AG09319 (cell line): ENCODE measurements at places on chromosomes 4 and X.
A peak's percentile ranks its signal among the peaks of the same experiment; 100 is the strongest.

DNA sequence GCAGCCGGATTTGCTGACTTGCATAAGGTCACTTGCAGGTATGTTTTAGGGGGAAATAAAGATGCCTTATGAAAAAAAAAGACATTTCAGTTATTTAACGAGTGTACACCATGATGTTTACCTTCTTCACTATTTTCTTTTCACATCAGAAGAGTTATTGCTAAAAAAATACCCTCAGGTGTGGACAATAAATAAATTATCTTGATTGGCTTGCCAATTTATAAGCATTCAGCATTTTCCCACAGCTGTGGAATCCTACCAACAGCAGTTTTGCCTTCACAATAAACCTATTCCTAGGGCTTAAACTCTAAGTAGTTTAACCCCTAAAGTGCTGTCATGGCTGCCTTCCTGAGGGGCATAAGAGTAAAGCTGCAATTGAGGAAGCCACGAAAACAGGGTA is 83.4 kb upstream of the S100G start:
- no peak for DNase-seq

- DNase-seq, result peak; percentile 70
Measured at GRCh38 chr4:112234952-112235609, 3.5 kb downstream of the AP1AR start.

DNA sequence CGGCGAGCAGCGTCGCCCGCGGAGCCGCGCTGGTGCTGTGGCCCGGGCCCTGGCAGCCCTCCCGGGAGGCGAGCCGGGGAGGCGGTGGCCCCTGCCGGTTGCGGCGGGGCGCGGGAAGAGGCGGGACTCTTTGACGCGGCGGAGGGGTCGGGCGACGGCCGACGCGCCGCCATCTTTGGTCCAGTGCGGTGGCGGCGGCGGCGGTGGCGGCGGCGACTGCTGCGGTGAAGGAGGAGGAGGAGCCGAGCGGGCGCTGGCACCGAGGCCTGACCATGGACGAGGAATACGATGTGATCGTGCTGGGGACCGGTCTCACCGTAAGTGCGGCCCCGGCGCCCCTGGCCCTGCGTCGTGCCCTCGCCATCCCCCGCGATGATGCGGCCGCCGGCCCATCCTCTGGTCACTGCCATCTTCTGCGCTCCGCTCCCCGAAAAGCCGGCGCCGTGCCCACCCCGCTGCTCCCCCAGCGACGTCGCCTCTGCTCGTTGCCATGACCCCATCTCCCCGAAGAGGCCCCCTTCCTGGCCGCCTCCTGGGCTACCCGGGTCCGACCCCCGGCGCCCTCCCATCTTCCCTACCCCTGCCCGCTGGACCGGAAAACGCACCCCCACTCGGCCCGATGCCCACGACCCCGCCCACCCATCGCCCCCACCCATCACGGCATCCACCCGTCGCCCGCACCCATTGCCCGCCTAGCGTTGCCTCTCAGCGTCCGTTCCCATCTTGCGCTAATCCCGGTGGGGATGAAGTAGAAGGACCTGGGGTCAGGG is at the start of gene GDI1:
Gene GDI1 (plus strand): TSS at position 172 of the 770 bp plus-strand sequence. CDS start 101 bp downstream, at position 273.
- no peak for DNase-seq

DNA sequence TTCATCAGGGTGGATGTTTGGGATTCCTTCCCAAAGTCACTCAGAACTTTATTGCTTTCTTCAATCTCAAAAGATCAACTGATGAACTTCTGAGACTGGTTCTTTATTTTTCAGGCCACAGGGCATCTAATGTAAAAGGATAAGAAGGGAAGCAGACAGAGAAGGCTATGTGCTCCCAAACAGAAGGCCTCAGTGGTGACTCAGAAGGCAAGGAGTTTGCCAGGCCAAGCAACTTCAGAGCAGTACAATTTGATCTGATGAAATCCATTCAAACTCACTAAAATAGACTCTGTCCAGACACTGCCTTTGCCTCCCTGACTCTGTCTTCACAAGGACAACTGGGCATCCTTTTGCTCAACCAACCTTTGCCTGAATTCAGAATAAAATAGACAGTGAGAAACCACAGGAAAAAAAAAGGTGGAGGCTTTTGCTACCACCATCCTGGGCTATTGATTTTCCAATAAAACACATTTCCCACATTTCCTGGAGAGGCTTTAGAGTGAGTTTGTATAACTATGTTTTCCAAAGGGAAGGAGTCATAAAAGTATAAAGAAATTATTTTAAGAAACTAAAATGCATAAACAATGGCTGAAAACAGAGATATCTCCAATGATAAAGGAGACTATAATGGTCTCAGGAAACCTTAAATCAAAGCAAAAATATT is 55.2 kb downstream of the ARHGEF6 start:
- no peak for DNase-seq

- no peak for DNase-seq
Measured at GRCh38 chr4:150828159-150828558, 186.9 kb downstream of the LRBA start.

DNA sequence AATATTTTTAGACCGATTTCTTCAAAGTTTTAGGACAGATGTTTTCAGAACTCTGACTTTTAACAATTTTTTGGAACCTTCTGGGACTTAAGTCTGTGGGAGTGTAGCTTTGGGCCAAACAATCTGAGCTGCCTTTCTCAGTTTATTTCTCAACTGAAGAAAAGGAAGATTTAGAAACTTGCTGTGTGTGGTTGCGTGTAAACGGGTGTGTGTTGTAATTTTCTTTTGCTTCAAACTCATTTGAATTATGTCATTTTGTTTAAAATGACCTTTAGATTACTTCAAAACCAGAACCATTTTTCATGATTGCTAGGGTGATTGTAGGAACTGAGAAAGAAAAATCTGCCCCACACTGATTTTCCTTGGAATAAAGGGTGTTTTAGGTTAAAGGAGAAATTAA is 577.7 kb upstream of the GALNTL6 start:
- DNase-seq, result no peak
